ENCODE measurements at places on chromosomes 5 and 9.

GRCh38 chr5:96143450-96143849 lies 181.8 kb upstream of the ELL2 start:
- DNase-seq = no peak

- DNase-seq = no peak
Measured at GRCh38 chr5:42919600-42919999, 107.9 kb upstream of the SELENOP start.

DNA sequence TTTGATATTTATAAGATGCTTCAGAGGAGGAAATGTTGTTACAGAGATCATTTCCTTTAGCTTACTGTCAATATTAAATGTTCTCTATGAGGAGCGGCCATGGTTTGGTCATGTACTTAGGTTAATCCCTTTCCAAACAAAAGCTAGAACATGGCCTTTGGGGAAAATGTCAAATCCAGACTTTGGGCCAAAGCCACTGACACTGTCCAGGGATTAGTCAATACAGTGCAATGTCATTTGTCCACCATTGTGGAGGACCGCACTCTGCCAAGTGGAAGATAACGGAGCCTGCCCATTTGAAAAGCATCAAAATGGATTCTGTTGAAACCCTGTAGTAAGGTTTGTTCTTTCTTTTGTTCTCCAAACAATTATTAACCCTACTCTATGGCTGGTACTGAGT lies 50.1 kb downstream of the FRMPD1 start:
- no peak for DNase-seq

- DNase-seq = no peak
Measured at GRCh38 chr9:86252870-86253269, 6.6 kb downstream of the C9orf153 start.

GRCh38 chr9:68895741-68896478 lies 118.0 kb downstream of the PRKACG start:
- DNase-seq = no peak

- DNase-seq = no peak
Measured at GRCh38 chr5:120327180-120327579, 136.9 kb upstream of the PRR16 start.

DNA sequence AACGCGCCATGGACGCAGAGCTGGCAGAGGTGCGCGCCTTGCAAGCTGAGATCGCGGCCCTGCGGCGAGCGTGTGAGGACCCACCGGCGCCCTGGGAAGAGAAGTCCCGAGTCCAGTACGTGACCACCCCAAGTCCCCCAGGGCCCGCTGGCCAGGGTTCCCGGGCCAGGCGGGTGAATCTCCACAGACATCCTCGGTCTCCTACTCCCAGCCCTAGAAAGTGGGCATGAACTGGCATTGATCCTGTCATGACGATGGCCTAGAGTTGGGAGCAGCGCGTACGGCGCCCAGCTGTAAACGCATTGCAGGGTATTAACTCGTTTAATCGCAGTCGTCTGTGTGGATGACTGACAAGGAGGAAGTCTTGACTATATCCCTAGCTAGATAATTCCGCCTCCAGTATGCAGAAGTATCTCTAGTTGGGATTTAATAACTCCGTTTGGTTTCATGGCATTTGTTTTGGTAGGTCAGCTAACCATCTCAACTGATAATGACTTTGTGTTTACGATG lies 293 bp downstream of the CENPP start:
- DNase-seq = no peak

- DNase-seq = no peak
Measured at GRCh38 chr5:118834710-118835109, 153.6 kb downstream of the DTWD2 start.

GRCh38 chr9:119365291-119366027 lies 3.8 kb downstream of the BRINP1 start:
- no peak for DNase-seq

GRCh38 chr5:53095931-53096525 lies 13.5 kb downstream of the MOCS2 start:
- DNase-seq = peak; percentile 81

DNA sequence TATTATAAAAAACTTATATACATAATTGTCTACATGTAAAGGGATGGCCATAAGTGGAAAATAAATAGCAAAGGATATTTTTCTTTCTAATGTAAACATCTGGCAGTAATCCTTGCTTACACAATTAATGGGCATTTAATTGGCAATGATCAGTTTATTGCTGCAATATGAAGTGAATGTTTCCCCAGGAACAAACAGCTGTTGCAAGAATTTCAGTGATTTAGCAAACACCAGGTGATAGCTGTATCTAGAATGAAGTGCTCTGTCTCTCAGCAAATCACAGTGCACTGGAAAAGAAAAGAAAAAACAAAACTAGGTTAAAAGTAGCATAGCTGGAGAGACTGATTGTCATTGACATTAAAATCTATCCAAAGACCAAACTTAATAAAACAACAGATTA lies 594.5 kb upstream of the ARRDC3 start:
- no peak for DNase-seq

- no peak for DNase-seq
Measured at GRCh38 chr5:158921441-158922262, 178.1 kb downstream of the EBF1 start.

- no peak for DNase-seq
Measured at GRCh38 chr9:127290561-127291065, 26.0 kb downstream of the GARNL3 start.

DNA sequence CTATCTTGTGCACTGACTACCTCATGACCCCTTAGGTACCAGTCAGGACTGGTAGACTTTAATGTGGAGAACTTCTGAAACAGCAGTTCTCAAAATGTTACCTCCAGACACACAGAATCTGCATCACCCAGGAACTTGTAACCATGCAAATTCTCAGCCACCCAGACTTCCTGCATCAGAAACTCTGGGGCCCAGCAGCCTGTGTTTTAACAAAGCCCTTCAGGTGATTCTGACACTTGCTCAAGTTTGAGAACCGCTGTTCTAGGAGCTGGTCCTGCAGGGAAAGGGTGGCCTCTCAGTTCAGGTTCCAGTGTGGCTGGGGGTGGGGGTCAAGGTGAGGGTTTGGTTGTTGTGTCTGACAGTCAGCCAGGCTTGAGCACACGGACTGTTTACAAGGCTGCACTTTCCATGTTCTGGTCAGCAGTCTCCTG lies 28.4 kb downstream of the ZFP62 start:
- DNase-seq = peak; percentile 76

DNA sequence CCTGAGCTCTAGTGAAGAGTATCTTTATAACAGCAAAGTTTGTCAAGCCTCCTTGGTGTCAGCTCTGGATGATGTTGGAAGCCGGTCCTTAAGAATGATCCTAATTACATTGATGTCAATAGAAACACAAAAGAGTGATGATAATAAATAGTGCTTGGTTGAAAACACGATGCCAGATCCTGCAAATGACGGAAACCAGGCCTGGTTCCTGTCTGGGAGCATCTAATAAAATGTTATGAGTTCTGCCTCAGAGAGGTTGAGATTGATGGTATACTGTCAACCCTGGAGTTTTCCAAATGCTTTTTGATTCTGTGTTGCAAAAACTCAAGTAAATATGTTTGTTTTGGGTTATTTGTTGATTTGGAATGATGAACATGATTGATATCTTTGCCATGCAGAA lies 23.3 kb downstream of the HMHB1 start:
- no peak for DNase-seq
